Activated gamma-delta T cell treated with anti-CD3 and anti-CD28 coated beads, Interleukin-2, amount 50 U/mL, for 16 hours (primary cell): ENCODE measurements at places on chromosomes 4 and X.

- DNase-seq: no peak
Measured at GRCh38 chr4:187251896-187252295, 528.2 kb upstream of the FAT1 start.

DNA sequence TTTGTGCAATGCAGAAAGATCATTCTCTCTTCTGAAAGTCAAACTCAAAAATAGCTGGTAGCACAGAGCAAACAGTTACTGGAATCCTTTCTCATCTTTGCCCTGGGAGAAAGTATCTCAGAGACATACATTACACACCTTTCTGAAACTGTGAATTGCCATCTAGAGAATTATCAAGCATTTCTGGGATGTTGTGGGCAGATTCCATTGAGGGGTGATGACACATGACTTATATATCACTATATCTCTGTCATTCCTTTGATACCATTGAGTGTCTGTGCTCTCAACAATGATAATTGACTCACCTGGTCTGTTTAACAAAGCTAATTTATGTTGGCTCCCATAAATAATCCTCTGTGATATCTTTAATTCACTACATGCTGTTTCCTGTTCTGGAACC, 13.0 kb downstream of the SLIT2 start:
- DNase-seq: no peak

DNA sequence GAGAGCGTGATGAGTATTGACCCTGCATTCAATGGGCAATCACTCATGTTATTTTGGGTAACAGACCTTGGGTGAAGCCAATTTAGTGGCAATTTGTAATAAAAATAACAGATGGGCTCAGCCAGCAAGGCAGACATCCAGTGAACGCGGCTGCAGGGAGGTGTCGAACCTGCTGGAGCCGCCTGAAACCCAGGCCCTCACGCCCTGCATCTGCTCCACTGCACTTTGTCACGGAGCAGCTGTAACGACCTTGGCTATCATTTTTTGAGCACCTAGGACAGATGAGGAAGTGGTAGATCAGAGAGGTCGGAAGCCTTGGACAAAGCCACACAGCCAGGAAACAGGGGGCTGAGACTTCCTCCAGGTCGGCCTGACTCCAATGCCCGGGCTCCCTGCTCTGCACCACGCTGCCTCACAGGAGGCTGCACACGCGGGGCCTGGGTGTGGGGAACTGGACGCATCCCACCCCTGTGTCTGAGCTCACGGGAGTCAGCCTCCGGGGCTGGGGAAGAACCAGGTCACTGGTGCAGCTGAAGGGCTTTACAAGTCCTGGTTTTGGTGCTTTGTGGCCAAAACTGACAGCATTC, 19.4 kb downstream of the HMX1 start:
- no peak for DNase-seq

- no peak for DNase-seq
Measured at GRCh38 chrX:53571494-53571893, 115.0 kb downstream of the HUWE1 start.

DNA sequence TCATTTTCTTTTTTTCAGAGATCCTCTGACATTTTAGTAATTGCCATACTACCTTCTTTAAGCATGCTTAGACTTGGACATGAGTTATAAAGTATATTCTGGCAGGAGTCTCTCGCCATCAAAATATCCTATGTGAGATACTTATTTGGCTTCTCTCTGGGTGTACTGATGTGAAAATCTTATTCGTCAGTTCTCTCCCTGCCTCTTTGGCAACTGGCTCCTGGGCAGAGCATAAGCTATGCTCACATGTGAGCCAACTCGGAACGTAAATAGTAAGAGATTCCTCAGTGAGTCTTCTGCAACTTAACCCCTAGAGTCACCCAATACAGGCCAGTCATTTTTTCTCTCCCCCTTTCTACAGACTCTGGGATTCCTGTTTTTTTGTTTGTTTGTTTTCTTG, 91.6 kb downstream of the MAGEB17 start:
- DNase-seq: no peak

DNA sequence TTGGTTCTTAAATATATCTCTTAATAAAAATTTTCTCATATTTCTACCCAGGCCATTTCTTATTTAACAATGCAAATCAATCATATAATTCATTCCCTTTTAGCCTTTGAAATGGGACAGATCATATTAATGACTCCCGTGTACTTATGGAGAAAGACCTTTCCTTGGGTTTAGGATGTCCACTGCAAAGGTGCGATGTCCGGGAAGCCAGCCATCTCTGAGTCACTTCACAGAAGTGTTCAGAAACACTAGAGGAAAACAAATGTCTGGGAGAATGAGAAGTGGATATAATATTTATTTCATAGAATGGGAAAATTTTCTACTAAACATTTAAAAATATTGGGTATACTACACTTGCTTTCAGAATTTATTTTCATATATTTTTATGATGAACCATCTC, 15.3 kb downstream of the INTU start:
- DNase-seq: no peak
